ENCODE measurements at places on chromosomes 2 and 18.
A peak's percentile ranks its signal among the peaks of the same experiment; 100 is the strongest.

DNA sequence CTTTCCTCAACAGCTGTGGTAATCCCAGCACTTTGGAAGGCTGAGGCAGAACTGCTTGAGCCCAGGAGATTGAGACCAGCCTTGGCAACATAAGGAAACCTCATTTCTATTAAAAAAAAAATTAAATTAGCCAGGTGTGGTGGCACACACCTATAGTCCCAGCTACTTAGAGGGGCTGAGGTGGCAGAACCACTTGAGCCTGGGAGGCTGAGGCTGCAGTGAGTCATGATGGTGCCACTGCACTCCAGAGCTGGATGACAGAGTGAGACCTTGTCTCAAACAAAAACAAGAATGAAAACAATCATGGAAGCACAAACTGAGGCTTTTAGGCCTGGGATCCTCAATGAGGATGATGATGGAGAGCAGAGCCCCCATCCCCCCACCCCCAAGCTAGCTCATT is 19.8 kb downstream of the GAREM1 start:
- no peak for DNase-seq

DNA sequence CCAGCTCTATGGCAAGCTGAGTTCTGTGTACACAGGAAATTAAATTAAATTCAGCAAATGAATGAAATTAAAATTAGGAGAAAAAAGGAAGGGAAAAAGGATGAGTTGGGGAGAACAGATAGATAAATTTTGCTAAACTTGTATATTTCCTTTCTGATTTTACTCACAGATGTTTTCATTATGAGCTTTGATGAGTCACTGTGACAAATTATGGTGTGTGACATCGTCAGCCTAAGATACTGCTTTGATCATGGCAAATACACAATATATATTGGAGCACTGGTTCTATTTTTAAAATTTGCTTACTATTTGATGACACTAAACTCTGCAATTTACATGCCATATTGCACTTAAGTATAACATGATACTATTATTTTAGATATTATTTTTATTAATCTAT is 464.6 kb upstream of the SPHKAP start:
- DNase-seq = no peak

- DNase-seq = no peak
Measured at GRCh38 chr2:171492664-171493063, 29.6 kb upstream of the CYBRD1 start.

- no peak for DNase-seq
Measured at GRCh38 chr2:213763354-213763753, 479.1 kb downstream of the SPAG16 start.

DNA sequence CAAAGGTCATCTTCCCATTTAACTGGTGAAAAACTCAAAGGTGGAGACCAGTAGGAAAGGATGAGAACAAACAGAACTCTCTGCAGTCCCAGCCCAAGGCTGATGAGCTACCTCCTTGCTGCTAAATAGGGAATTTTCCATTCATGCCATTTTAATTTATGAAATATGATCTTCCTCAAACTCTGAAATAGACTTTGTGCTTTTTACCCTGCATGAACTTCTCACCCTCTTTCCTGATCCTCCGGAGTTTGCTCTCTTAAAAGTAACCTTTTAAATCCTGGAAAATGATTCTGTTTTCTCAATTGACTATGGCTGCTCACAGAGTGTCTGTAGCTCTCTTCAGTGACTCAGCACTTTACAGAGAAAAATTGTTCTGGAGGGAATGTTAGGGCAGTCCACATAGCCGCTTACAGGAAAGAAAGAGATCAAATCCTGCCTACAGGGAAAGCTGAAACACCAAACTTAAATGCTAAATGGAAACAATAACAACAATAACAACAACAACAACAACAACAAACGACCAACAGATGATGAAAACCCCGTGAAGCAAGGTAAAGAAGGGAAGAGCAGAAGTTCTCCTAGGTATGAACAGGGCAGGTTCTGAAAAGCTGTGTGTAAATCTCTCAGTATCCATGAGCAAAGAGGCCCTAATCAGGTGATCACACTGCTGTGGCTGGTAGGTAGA is 79.8 kb upstream of the SESTD1 start:
- DNase-seq = no peak

DNA sequence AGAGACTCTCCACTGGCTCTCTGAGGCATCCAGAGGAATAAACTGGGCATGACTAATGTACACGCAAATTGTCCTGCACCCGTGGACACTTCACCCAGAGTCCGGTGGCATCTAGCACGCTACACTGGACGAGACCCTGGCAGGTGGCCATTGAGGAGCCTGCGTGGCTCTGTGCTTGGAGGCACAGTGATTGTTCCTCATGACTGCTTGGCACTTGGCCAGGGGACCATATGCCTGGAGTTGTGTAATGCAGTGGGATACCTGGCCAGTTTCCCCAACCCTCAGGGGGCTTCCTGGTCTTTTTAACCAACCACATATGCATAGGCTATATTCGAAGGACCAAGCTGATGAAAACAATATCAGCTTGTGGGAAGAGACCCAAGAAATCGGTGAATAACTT is 66.6 kb downstream of the MTCL1 start:
- DNase-seq = peak; percentile 78

- DNase-seq = no peak
Measured at GRCh38 chr2:174753038-174753633, 11.1 kb downstream of the CHRNA1 start.

DNA sequence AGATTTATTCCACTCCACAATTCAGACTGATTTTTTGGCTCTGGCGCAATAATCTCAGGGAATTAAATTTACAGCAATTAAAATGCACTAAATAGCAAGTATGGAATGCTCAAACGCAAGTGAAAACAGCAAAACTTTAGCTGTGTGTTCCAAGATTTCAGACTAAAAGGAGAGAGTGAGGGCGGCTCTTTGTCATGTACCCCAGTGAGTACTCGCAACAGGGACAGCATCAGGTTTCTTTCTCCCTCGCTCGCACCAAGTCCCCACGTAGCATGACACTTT is 1.1 kb downstream of the ROCK2 start:
- no peak for DNase-seq

DNA sequence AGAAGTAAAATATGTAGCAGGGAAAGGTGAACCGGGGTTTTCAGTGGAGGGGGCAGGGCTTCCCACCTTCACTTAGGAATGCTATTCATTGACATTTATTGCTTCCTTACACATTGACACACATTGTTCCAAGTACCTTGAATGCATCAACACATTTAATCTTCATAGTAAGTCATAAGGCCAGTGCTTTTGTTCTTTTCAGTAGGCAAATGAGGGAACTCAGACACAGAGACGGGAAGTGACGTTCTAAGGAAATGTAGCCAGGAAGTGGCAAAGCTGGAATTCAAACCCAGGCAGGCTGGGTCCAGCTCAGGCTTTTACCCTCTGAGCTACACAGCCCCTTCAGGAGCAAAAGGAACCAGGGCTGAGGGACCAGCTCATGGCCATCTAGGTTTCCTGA is 20.7 kb downstream of the BMP10 start:
- DNase-seq = no peak

GRCh38 chr2:37405781-37406180 is 61.4 kb downstream of the QPCT start:
- DNase-seq = no peak

GRCh38 chr2:127673291-127674069 is 1.9 kb downstream of the LIMS2 start:
- no peak for DNase-seq

GRCh38 chr18:3075491-3075890 is 62.5 kb upstream of the LPIN2 start:
- DNase-seq = no peak

DNA sequence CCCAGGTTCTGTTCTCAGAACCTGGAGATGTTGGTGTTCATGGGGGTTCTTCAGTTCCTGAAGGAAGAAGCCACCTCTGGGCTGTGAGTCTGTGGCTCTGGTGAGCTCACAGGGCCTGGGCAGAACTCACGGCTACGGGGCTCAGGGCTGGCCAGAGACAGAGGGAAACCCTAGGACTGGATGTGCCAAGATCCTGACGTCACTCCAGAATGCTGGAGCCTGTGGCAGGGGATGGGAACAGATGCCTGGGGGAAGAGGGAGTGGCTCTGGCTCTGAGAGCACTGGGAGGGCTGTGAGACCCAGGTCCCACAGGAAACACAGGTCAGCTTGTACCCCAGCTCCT is at the start of gene OTOF:
OTOF (minus strand) TSS at position 214 of the 343 bp plus-strand sequence.
- DNase-seq = peak; percentile 85

- DNase-seq = no peak
Measured at GRCh38 chr2:172276961-172277360, 150.4 kb upstream of the ITGA6 start.

DNA sequence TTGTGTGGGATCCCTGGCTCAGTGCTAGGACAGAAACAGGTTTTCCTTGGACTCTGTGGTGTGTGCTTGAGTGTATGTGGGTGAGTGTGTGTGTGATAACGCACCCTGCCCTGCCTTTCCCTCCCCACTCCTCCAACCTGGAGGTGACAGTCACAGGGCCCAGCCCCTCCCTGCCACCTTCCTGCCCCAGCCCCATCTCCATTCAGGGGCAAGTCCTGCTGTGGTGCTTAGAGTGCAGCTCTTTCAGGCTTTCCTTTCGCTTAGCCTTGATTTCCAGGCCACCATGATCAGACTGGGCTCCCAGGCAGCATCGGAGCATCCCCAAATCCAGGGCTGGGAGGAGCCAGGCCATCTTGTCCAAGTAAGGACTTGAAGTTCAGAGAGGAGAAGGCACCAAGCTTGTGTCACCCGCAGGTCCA is 185.2 kb downstream of the ZFP36L2 start:
- no peak for DNase-seq

DNA sequence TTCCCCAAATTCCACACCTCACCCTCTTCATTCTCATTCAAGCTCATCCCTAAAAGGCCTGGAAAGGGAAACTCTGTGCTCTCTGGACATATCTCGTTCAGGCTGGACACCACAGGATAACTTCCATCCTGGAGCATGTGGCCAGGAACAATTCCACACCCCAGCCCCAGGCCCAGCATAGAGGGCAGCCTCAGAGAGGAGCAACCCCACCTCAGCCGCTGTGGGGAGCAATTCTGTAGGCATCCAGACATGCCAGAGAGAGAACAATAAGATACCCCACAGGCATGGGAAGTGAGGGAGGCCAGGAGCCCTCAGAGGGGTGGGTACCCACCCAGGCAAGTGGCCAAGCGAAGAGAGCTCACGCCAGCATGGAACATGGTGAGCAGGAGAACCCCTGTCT is 143.4 kb downstream of the GFPT1 start:
- no peak for DNase-seq

DNA sequence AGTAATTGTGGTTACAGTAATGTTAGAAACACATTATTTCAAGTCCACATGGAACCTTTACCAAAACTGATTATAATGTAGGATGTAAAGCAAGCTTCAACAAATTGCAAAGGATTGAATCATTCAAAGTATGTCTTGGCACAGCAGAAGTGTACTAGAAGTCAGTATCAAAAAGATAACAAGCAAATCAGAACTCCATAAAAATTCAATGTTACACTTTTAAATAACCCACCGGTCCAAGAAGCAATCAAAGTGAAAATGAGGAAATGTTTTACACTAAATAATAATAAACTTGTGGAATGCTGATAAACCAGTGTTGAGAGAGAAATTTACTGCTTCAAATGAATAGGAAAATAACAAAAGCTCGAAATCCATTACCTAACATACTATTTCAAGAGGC is 47.7 kb downstream of the TTC21B start:
- no peak for DNase-seq

DNA sequence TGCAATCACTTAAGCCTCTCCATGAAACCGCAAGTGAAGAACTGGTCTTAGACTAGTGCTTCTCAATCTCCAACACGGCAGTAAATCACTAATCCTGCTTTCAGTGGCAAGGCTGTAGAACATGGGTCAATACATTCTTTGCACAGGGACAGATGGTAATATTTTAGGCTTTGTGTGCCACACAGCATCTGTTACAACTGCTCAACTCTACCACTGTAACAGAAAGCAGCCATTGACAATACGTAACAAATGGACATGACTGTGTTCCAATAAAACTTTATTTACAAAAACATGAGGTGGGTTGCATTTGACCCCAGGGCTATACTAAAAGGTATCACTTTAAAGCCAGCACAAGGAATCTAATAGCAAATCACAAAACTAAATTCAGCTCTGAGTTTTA is 51.1 kb downstream of the RNF152 start:
- no peak for DNase-seq

DNA sequence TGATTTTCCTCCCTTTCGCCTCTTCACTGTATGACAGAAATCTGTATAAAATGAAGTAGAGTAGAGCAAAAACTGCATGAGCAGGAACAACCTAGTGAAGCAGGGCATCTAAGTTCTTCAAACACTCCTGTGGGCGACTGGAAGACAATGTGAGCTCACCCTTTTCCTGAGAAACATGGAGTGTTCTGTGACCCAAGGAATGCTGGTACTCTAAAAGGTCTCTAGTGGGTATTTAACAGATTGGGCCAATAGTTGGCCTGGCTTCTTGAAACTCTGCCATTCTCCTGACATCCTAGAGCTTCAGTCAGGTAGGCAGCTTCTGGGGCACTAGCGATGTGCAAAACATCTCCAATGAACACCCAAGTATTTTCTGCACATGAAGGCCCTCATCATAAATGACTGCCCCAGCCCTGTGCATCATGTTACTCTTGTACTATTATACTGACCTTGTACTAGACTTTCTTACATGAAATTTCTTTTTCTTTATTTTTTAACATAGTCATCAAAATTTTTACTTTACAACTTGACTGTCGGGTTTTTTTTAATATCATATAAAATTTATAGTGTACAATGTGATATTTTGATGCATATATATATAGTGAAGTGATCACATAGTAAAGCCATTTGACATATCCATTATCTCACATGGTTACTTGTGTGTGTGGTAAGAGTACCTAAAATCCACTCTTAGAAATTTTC is 294.6 kb upstream of the SESTD1 start:
- DNase-seq = no peak

DNA sequence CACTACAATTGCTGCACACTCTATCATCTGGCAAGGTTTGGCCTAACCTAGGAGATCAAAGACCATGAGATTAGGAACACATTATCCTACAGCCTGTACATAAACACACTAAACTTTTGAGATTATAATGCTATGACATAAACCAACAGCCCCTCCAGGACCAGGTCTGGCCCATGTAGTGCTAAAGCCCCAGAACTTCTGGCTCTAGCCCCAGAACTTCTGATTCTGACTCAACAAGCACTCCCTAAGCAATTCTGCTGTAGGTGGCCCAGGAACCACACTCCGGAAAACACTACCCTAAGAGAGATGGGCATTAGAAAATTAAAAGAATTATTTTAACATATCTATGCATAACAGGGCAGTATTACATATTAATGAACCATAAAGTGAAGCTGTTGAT is 369.5 kb upstream of the LYPD1 start:
- DNase-seq = no peak
